ENCODE measurements at places on chromosomes 1 and 21. TPM values are rescaled to one million over a fixed set of nuclear protein-coding genes. Genes with fewer than 3 reads are reported as not detected.

DNA sequence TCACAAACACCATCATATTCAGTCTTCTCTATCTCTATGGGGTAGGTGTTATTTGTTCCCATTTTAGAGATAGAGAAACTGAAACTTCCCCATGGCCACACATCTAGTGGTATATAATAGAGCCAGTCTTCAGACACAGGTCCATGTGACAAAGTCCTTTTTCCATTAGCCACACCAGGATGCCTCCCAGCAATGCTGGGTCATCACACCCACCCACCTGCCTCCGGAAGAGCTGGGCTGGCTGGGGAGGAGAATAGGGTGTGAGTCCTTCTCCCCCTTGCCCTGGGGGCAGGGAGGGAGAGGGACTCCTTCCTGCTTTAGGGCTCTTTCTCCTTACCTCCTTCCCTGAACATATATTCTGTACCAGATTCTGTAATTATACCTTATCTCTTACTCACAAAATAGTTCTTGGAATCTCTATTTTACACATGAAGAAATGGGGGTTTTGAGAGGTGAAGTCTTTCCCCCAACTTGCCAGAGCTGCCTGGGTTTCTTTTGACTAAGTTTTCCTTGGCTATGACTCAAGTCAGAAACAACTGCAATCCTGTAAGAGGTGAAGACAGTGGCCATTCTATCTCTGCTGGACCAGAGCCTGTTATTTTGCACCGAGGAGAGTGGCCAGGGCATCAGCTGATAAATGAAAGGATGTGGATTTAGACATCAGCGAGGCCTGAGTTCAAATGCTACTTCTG lies 30.0 kb downstream of the SOX13 start:
- peaks cover 54% of the 10 kb centered on the region for H3K4me1 ChIP-seq
- peaks cover 13% of the 10 kb centered on the region for H3K36me3 ChIP-seq
- H3K27ac ChIP-seq, result peak overlapping the region; percentile 60
- peak; percentile 45 for DNase-seq
- H3K4me3 ChIP-seq, result no peak overlapping the region

DNA sequence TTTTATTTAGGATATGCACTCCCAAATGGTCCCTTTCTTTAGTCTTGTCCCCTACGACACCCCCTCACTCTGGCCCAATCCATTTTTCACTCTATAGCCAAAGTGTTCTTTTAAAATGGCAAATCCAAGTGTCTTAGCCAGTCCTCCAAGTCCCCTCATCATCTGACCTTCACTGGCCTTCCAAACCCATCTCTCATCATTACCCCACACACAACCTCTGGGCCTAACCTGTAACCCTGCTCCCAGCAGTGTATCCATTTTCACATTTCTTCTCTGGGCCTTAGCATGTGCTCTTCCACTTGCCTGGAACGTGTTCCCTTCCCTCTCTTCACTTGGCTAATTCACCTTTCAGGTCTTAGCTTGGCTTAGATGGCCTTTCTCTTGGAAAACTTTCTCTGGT lies 6.5 kb upstream of the ARL8A start:
- no peak overlapping the region for H3K4me3 ChIP-seq
- no peak overlapping the region for H3K27ac ChIP-seq
- no peak for DNase-seq
- H3K4me1 ChIP-seq, result peaks cover 17% of the 10 kb centered on the region
- H3K36me3 ChIP-seq, result no peaks in the 10 kb centered on the region
- H3K27me3 ChIP-seq, result peaks cover 8% of the 10 kb centered on the region

Gene HAO2
- total RNA-seq, result not detected

- no peak overlapping the region for H3K4me3 ChIP-seq
- DNase-seq, result no peak
- H3K4me1 ChIP-seq, result no peaks in the 10 kb centered on the region
- no peaks in the 10 kb centered on the region for H3K36me3 ChIP-seq
- H3K27ac ChIP-seq, result no peak overlapping the region
These were observed 18.4 kb upstream of the FRRS1 start for GRCh38 chr1:99784809-99785255.

Gene CA6
- not detected for total RNA-seq

DNA sequence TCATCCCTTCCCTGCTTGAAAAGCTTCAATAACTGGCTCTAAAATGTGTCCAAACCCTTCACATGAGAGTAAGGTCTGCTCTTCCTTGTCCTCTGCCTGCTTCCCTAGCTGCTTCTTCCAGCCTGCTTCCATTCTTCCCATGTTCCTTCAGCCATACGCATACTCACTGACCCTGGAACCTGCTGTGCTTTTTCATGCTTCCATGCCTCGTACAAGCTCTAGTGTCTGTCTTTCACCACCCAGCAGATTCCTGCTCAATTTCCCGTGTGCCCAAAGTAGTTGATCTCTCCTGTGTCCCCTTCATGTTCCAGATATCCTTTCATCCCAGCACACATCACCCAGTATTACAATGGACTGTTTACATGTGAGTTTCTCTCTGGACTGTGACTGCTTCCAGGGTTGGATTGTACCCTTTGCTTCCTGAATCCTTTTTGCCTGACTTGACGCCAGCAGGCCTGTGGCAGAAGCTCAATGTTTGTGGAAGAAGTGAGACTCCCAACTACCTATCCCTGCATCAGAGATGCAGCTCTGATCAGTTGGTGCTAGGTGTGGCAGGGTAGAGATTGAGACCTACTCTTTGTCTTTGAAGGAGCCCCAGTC lies 35.9 kb upstream of the RNF19B start:
- no peak for DNase-seq
- H3K27me3 ChIP-seq, result no peaks in the 10 kb centered on the region
- H3K36me3 ChIP-seq, result no peaks in the 10 kb centered on the region

DNA sequence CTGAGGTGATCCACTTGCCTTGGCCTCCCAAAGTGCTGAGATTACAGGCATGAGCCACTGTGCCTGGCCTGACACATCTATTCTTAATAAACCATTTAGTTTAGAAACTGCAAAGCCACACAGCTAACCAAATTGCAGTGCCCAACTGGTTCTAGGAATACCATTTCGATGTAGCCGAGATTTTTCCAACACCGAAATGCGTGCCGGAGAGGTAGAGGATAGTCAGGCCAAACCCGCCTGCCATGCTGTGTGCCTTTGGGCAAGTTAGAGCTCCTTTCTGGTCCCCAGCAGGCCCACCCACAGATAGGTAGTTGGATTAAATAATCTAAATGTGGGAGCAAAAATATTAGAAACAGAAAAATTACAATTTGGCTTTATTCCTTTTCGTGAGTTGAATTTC lies 254.4 kb downstream of the FOXD2 start:
- no peak overlapping the region for H3K4me3 ChIP-seq
- DNase-seq, result no peak
- H3K27ac ChIP-seq, result no peak overlapping the region
- H3K36me3 ChIP-seq, result no peaks in the 10 kb centered on the region
- no peaks in the 10 kb centered on the region for H3K4me1 ChIP-seq
- H3K27me3 ChIP-seq, result no peaks in the 10 kb centered on the region

GRCh38 chr1:52152572-52152971 lies 10.7 kb downstream of the ZFYVE9 start:
- H3K36me3 ChIP-seq, result no peaks in the 10 kb centered on the region
- DNase-seq, result no peak

Gene FCRL2
- total RNA-seq, result 0.47 TPM

GRCh38 chr1:26750428-26750827 lies 37.3 kb upstream of the PIGV start:
- H3K27ac ChIP-seq, result no peak overlapping the region
- H3K4me1 ChIP-seq, result peaks cover 8% of the 10 kb centered on the region
- peaks cover 4% of the 10 kb centered on the region for H3K36me3 ChIP-seq
- DNase-seq, result no peak
- no peaks in the 10 kb centered on the region for H3K27me3 ChIP-seq

GRCh38 chr1:46671554-46671953 lies at the start of gene TEX38:
Gene TEX38 (plus strand): TSS chr1:46671854. CDS start chr1:46671935, 81 bp downstream.
- H3K4me3 ChIP-seq, result no peak within 1 kb of the TSS
- no peak for DNase-seq

DNA sequence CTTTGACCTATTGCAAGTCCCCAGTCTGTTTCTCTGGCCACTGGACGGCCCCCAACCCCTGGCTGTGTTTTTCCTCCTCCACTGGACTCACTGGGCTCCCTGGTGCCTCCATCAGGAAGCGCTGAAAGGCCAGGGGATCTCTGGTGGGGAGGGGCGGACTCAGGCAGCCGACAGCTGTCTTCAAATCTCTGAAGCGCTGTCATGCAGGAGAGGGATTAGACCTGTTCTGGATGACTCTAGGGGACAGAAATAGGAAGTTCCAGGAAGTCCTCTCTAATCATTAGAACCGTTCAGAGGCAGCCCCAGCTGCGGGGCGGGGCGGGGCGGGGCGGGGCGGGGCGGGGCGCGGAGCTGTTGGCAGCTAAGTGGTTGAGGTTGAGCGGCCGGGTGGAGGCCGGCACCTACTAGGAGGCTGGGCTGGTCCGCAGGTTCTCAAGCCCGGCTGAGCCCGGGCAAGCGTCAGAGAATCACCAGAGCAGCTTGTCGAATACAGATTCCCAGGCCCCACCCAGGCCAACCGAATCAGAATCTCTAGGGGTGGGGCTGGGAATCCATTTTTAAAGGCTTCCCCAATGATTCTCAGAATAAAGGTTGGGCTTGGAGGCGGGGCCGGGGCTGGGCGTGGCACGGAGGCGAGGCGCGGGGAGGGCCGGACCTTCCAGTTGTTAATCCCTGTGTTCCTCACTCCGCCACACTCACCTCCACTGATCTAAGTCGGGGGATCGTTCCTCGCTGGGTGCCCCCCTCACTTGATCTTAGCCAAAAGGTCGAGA lies 11.4 kb upstream of the PHLDA3 start:
- DNase-seq, result peak; percentile 95
- H3K27ac ChIP-seq, result peak overlapping the region; percentile 64
- H3K27me3 ChIP-seq, result no peaks in the 10 kb centered on the region
- peaks cover 25% of the 10 kb centered on the region for H3K36me3 ChIP-seq

Data from Calu3 (cell line).